ENCODE measurements at places on chromosomes 2 and 18. TPM values are rescaled to one million over a fixed set of nuclear protein-coding genes. Genes with fewer than 3 reads are reported as not detected.

Gene EIF2AK3
- 52.7 TPM for total RNA-seq

Gene SKA1
- total RNA-seq = not detected

Gene DNAJC5G
- 3.9 TPM for total RNA-seq

Gene SERPINB4
- not detected for total RNA-seq

Gene TUBA3D
- 10.6 TPM for total RNA-seq
